ENCODE measurements at places on chromosomes 5 and 9.

GRCh38 chr9:133468777-133469421 lies 9.1 kb downstream of the CACFD1 start:
- DNase-seq, result no peak

GRCh38 chr9:37438359-37438758 lies 15.9 kb downstream of the GRHPR start:
- no peak for DNase-seq

- DNase-seq, result no peak
Measured at GRCh38 chr5:180286-180918, 10.9 kb upstream of the LRRC14B start.

DNA sequence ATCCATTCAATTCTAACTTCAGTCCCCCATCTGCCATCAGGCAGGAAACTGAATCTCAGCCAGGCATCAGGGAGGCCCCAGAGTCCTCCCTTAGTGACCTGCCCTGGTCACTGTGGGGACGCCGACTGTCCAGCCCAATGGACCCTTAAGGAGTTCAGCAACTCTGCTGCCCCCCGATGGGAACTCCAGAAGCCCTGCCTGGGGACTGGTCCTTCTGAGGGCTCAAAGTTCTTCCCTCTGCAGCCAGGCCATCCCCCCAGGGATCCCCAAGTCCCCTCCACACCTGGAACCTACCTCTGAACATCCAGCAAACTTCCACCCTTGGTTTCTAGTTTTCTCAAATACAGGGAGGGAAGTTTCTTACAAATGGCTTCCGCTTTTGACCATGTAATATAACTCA lies 76.8 kb downstream of the UBE2QL1 start:
- DNase-seq, result no peak

- DNase-seq, result no peak
Measured at GRCh38 chr9:76486151-76486550, 27.2 kb downstream of the GCNT1 start.

- DNase-seq, result no peak
Measured at GRCh38 chr5:150618588-150619281, 21.7 kb upstream of the SYNPO start.

GRCh38 chr5:3022665-3023064 lies 271.2 kb upstream of the IRX2 start:
- DNase-seq, result no peak

GRCh38 chr5:10505517-10506095 lies 58.3 kb upstream of the ANKRD33B start:
- peak; percentile 52 for DNase-seq

GRCh38 chr9:347667-348292 lies 133.1 kb downstream of the DOCK8 start:
- DNase-seq, result no peak

GRCh38 chr5:94992325-94992724 lies 292.6 kb downstream of the MCTP1 start:
- peak; percentile 9 for DNase-seq

DNA sequence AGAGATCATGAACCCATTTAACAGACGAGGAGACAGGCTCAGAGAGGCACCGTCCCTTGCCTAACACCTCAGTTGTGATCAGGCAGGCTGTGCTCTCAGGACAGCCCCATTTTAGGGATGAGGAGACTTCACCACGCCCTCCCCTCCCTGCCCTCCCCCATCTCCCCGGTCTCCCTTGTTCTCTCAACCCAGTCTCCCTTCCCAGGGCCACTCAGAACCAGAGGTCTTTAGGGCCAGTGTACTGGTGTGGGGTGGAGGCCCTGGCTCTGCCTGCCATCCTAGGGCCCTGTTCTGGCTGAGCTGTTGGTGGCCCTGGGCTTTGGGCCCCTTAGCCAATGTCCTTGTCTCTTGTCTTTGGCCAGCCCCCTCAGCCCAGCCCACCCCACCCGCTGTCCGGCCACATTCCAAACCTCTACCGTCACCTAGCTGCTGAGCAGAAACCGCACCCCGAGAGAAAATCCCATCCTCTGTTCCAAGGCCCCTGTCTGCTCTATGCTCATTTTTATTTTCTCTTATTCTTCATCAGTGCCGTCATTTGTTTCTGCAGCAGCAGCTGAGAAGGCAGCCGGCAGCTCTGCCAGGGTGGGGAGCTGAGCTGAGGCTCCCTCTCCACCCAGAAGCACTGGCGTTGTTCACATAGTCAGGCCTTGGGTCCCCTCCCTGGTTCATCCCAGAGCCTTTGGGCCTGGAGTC lies 33.9 kb downstream of the OLFML2A start:
- no peak for DNase-seq

GRCh38 chr5:36507332-36507952 lies 99.0 kb upstream of the SLC1A3 start:
- peak; percentile 76 for DNase-seq

GRCh38 chr9:124359426-124359825 lies 55.8 kb downstream of the PSMB7 start:
- no peak for DNase-seq

- DNase-seq, result no peak
Measured at GRCh38 chr5:148177207-148177606, 8.9 kb downstream of the SPINK14 start.

- peak; percentile 59 for DNase-seq
Measured at GRCh38 chr5:75568202-75568601, 43.1 kb upstream of the ANKDD1B start.

DNA sequence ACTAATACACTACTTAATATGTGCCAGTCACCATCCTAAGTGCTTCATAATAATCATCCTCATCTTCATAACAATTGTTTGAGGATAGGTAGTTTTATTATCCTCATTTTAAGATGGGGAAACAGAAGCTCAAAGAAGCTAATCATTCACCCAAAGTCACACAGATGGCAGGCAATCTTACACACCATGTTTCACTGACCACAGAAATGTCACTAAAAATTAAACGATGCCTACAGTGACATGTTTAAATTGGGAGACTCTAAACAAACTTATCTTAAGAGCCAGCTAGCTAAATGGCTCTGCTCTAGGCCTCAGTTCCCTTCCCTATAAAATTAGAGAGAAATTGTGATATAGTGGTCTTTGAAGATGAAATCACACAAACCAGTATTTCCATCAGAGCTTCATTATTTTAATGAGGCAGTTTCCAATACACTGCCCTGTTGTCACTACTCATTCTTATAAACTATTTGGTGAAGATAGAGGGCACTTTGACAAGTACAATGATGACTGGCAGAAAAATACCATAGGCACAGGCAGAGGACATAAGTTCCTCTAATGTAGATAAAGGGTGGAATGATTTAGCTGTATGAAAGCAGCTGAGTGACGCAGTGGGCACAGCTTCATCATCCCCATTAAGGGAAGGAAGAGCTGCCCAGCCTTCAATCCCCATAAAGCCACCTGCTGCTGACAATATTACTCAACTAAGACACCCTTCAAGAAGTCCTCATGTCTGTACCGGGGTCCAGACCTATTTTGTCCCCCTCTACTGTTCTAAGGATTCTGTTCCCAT lies 224.1 kb downstream of the ACTL7B start:
- DNase-seq, result no peak

DNA sequence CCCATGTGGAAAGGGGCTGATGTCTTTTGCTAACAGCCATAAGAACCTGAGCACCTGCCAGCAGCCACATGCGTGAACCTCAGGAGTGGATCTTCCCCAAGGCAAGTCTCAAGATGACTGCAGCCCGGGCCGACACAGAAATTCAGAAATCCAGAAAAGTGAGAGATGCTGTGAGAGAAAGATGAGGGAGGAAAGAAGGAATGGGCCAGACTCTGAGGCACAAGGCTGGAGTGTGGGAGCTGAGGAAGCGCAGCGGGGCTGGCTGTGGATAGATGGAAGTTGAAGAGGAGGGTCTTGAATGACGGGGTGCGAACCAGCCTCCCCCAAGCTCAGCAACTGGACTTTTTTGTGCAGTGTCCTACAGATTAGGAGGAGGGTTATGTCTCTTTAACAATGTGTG lies 337.8 kb downstream of the GADD45G start:
- DNase-seq, result no peak

GRCh38 chr5:124231230-124231629 lies 515.2 kb downstream of the ZNF608 start:
- no peak for DNase-seq

- no peak for DNase-seq
Measured at GRCh38 chr5:96339862-96340261, 93.2 kb downstream of the PCSK1 start.

DNA sequence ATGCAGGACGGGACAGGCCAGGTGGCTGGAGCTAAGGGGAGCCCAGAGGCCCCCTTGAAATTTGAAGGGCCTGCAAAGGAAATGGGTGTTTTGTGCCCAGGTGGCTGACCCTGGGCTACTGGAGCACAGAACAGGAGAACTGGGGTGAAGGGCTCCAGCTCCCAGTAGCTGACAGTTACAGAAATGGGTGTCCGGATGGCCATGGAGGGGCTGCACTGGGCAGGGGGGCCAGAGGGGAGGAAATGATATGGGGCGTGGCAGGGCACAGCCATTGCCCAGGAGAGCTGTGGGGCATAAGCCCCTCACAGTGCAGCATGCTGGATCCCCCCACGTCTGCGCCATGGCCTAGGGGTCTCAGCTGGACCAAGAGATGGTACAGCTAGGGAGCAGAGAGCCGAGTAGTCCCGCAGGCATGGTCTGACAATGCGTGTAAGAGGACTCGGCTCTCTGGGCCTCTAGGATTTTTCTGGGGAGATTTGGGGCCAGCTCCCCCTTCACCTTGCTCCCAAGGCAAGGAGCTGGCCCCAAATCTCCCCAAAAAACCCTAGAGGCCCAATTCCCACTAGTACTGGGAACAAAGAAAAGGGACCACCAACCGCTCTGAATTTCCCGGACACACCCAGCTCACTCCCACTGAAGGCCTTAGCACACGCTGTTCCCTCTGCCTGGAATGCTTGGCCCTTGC lies 7.9 kb upstream of the CARD19 start:
- no peak for DNase-seq

- DNase-seq, result peak; percentile 5
Measured at GRCh38 chr5:115767424-115767823, 49.0 kb downstream of the CDO1 start.

DNA sequence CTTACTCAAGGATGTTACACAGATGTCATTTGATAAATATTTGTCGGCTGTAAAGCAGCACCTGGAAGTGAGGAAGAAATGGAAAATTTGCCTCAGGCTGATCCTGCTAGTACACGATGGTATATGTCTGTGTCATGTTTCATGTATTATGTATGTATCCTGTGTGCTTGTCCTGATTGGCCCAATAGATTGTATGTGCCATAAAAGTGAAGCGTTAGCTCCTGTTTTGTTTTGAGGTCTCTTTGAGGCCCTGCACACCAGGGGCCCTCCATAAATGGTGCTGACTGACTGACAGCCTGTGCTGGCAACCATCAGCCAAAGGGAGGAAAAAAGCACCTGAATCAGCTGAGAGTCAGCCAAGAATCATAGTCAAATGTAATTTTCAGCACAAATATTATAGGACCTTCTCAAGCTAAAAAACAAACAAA lies 11.8 kb upstream of the LNPEP start:
- DNase-seq, result peak; percentile 45

GRCh38 chr5:158164296-158165047 lies 305.5 kb upstream of the CLINT1 start:
- DNase-seq, result no peak

GRCh38 chr9:136619742-136620440 lies 42.8 kb upstream of the EGFL7 start:
- peak; percentile 35 for DNase-seq

- peak; percentile 22 for DNase-seq
Measured at GRCh38 chr5:177023303-177023664, 788 bp downstream of the ZNF346 start.

- peak; percentile 57 for DNase-seq
Measured at GRCh38 chr9:111149018-111149759, 110.9 kb upstream of the LPAR1 start.

- DNase-seq, result no peak
Measured at GRCh38 chr5:180007582-180007981, 64.0 kb downstream of the RNF130 start.

GRCh38 chr5:1010181-1010510 lies 1.5 kb downstream of the NKD2 start:
- DNase-seq, result no peak

GRCh38 chr9:105971986-105972385 lies 277.6 kb downstream of the TMEM38B start:
- DNase-seq, result no peak

DNA sequence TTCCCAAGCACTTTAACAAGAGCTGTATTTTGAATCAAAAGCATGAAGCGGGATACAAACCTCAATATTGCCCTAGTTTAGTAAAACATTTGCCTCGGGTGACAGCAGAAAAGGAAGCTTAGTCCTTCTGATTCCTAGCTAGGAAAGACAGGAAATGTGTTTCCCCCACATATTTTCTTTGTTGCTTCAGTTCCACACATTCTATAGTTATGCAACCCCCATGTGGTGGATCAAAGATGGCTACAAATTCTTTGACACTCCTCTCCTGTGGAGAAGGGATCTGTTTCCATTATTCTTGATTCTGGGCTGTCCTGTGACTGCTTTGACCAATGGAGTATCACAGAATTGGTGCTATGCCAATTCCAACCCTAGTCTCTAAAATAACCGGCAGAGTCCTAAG lies 89.1 kb upstream of the SLC30A5 start:
- DNase-seq, result no peak

GRCh38 chr5:128083811-128084227 lies 253 bp downstream of the SLC12A2 start:
- DNase-seq, result no peak

DNA sequence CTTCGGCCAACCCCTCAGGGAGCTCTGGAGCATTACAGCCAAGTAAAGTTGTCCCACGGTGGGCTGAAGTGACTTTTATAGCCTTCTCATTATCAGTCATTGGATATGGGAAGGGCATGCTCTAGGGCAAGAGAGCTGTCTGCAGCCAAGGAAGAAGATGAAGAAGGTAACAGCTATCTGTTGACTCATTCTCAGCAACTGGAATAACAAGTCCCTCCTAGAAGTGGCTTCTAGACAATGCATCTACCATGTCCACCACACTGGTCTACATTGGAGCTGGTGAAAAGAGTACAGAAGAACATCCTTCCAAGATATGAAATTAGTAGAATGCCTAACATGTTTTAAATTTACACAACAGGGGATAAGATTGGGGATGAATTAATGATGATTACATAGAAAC lies 524.2 kb downstream of the ACTL7B start:
- no peak for DNase-seq

DNA sequence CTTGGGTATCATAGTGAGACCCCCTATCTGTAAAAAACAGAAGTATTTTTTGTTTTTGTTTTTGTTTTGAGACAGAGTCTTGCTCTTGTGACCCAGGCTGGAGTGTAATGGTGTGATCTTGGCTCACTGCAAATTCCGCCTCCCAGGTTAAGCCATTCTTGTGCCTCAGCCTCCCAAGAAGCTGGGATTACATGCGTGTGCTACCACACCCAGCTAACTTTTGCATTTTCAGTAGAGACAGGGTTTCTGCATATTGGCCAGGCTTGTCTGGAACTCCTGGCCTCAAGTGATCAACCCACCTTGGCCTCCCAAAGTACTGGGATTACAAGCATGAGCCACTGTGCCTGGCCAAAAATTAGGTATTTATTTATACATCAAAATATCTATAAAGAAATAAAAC lies 10.2 kb upstream of the CCDC171 start:
- no peak for DNase-seq

- no peak for DNase-seq
Measured at GRCh38 chr9:129849901-129850300, 14.6 kb downstream of the USP20 start.

GRCh38 chr9:96618209-96619123 lies 1.2 kb downstream of the CDC14B start:
- DNase-seq, result no peak
